ENCODE measurements at places on chromosomes 7 and 10.
A peak's percentile ranks its signal among the peaks of the same experiment; 100 is the strongest.

DNA sequence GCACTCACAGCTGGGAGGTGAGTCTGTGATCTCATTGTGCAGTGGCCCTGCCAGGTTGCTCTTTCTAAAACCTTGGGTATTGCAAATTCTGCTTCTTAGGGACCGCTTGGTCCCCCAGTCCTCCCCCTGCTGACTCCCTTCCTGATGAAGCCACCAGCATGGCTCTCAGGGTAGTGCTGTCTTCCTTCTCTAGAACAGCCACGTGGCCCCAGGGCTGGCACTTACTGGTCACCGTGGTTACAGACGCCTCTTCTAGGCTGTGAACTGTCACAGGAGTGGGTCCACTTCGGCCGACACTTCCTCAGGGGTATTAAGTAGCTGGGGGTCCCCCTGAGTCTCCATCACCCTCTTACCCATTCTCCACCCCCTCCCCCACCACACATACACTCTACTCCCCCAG is 2.7 kb upstream of the HTRA1 start:
- DNase-seq, result no peak

DNA sequence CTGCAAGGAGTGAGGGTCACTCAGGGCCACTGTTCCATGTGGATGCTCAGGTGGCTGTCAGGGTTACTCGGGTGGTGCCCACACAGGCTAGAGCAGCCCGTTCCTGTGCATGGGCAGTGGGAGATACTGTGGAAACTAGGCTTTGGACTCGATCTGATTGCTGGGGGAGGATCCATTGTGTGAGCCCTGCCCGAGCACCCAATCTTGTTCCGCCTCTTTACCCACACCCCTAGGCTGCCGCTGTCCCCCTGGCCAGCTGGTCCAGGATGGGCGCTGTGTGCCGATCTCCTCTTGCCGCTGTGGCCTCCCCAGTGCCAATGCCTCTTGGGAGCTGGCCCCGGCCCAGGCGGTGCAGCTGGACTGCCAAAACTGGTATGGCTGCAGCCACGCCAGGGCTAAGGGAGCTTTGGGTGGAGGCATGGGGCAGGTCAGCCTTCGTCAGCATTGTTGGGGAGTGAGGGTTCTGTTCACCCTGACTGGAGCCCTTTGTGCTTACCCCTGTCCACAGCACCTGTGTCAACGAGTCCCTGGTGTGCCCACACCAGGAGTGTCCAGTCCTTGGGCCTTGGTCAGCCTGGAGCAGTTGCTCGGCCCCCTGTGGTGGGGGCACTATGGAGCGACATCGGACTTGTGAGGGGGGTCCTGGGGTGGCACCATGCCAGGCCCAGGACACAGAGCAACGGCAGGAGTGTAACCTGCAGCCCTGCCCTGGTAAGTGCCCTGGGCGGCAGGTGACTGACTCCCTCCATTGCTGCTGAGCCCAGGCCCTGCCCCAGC is 12.4 kb upstream of the ZNF862 start:
- DNase-seq, result peak; percentile 32

- no peak for DNase-seq
Measured at GRCh38 chr10:98267069-98267893, 713 bp downstream of the LOXL4 start.

DNA sequence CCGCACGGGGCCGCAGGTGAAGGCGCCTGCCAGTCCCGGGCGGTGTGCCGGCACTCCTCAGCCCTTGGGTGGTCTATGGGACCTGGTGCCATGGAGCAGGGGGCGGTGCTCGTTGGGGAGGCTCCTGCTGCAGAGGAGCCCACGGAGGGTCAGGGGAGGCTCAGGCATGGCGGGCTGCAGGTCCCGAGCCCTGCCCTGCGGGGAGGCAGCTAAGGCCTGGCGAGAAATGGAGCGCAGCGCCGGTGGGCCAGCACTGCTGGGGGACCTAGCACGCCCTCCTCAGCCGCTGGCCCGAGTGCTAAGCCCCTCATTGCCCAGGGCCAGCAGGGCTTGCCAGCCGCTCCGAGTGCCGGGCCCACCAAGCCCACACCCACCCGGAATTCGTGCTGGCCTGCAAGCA is 18.9 kb downstream of the AKR1E2 start:
- no peak for DNase-seq

DNA sequence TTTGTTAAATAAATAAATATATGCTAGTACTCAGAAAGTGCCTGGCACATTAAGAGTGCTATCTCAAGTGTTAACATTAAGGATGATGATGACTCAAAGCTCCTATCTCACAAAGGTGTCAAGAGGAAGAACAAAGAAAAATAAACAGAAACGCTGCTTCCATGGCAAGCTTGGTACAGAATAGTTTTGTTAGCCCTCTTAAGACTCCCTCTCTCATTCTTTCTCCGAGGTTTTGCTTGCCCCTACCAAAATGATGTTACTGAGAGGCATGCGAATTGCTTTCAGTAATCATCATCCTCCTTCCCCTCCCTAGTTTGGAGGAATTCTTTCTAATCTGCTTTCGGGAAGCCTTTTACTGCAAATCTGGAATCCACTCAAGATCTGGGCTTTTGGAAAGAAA is 96.7 kb downstream of the SORCS1 start:
- no peak for DNase-seq

- DNase-seq, result no peak
Measured at GRCh38 chr7:111929264-111929663, 276.9 kb downstream of the DOCK4 start.

DNA sequence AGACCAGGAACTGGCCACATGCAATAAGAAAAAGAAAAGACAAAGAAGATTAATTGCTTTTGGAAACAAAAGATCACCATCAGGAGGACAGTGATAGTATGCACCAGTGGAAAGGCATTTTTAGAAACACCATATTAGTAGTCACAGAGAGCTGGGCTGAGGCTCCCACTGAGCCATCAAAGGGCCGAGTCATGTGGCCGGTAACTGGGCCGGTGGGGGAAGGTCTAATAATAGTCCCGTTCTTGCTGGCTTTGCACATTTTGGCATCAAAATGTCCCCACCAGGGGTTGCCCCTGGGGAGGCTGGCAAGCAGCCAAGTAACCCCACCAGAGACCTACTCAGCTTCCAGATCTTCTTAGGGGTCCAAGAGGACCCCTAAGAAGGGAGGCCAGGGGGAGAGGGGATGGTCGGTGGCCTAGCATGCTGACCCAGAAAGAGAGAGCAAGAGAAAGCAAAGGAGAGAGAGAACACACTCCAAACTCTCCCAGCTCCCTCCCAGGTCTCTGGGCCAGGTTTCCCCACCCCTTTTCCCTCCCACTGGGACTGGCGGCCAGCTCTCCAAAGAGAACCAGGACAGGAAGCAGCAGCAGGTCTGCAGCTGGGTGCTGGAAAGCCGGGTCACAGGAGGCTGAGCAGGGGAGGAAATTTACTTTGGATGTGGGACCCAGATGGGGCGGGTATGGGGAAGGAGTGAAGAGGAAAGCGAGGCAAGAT is 70.2 kb upstream of the FGFR2 start:
- DNase-seq, result no peak

DNA sequence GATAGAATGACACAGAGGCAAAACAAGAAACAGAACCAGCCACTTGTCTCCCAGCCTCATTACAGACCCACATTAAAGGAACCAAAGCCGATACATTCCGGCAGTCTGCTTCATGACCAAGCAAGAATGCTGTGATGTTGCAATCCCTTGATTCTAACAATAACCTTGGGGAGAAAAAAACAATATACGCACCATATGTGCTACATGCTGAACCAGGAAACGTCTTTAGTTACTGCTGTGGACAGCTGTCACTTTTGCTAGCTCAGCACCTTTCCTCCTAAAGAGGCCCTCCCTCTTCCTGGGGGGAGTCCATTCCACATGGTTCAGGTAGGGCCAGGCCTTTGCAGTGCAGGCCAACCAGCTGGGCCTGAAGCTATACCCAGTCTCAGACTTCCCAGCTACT is 79.1 kb downstream of the PRTFDC1 start:
- no peak for DNase-seq

DNA sequence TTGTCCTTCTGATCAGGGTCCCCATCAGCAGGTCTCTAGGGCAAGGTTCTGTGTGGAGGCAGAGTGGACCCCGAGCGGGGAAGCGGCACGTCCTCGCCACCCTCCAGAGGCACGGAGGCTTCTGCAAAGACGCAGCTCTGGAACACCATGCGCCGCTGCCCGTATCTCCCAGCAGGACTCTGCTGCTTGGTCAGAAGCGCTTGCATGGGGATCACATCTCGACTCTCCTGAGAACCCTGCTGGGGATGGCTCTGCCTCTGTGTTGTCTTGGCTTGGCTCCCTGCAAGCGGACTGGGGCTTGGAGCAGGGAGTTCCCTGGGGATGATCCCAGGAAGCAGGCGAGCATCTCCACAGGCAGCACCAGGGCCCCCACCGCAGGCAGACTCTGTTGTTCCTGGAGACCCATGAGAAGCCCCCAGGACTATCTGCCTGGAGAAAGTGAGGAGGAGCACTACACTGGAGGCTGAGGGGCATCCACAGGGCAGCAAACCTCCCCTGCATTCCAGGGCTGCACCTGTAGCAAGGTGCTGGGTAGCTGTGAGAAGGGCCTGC is 520.5 kb downstream of the GLRX3 start:
- DNase-seq, result no peak

- peak; percentile 63 for DNase-seq
Measured at GRCh38 chr7:75993689-75994387, 557 bp downstream of the TMEM120A start.

- no peak for DNase-seq
Measured at GRCh38 chr7:81682873-81683272, 87.0 kb downstream of the HGF start.

DNA sequence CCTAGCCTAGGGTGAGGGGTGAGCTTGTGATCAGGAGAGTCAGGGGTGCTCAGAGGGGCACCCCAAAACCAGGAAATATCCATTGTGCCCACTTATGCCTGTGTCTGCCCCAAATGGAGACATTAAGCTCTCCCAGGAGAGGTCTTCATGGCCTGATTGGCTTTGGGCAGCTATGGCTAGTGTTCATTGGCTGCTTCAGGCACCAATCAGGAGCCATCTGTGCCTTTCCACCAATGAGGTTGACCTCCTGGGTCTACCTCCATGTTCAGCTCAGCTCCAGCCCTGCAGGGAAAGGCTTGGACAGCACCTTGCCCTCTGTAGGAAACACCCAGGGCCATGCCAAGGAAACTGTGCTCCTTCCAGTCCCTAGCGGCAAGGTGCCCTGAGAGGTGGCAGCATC is 23.9 kb upstream of the HSPB1 start:
- DNase-seq, result no peak

DNA sequence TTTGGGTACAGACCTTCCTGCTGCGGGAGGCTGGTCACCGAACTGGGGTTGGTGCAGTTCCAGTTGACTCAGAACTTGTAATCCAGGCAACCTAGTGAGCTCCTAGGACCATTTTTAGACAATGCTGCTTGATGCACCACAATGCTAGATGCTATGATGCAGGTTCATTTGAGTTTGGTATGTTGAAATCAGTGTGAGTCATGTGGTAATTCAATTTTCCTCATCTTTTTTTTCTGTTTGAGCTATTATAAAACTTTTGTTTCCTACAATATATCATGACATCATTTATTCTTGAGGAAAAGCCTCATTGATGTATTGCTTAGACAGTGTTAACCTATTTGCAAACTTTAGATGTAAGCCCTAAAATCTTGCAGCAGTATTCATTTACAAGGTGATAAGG is 40.9 kb upstream of the MTPN start:
- no peak for DNase-seq

Measured in D341Med (cell line).